ENCODE measurements at places on chromosomes 3 and 15.

GRCh38 chr3:183548262-183548769 is 7.2 kb downstream of the KLHL6 start:
- DNase-seq: no peak

DNA sequence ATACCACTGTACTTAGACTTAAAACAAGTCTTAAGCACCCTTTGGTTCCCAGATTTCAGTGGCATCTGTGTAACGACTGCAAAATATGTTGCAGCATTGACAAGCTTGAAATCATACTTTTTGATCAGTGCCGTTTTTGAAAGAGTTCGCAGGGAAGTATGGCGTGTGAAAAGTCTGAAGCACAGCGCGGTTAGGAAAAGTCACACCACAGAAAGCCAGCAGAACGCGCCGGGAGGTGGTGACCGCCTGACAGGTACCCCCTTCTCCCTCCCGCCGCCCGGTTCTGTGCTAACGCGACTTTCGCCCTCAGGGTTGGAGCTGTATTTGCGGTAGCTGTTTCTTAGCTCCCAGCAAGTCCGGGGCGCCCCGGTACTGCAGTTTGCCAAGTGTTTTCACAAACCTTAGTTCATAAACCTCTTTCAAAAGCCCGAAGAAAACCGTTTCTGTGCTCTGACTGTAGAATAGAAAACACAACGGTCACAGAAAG is 481 bp upstream of the CRYBG3 start:
- no peak for DNase-seq

DNA sequence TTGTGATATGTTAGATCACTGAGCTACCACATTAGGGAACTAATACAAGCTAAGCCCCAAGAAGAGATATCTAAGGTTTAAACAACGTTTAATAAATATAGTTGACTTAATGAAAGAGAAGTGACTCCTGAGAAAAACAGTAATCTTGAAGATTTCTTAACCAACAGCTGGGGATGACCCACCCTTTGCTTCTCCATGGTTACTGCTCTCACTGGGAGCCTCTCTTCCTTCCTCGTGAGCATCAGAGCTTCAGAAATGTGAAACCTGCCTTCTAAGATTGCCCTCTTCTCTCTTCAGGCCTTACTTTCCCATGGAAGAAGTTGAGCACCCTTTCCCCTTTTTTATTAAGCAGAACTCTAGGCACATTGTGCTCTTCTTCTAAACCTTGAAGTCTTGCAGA is 132.2 kb upstream of the NR2E3 start:
- DNase-seq: no peak

DNA sequence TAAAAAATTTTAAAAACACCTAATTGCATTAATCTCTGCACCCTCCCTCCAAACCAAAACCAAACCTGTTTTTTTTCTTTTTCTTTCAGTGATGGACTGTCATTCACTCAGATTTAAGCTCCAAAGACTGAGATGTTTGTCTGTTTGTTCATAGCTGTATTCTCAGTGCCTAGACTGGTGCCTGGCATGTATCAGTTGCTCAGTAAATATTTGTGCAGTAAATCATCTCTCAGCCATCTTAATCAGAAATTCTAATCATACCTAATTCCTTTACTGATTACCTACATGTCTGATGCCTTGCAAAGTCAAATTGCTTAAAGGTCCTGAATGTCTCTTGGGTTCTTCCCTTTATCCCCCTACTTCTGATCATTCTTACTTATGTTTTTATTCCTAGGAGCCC is 138.8 kb downstream of the ZNF609 start:
- no peak for DNase-seq

DNA sequence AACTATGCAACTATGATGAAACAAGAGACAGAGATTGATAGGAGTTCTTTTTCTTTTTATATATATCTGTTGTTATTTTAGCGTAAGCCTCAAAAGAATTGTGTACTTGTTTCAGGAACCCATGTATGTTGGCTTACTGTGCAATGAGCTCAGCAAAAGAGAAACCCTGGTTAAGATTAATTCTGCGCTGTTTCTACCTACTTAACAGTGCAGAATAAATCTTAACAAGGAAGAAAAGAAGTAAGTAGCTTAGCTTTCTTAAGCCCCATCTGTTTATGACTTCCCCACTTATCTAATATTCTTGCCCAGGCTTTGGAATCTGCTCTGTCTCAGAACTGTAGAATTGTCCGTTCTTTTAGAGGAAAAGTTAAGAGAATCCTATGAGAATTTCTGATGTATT is 27.4 kb downstream of the ECT2 start:
- DNase-seq: no peak

GRCh38 chr15:52463638-52464037 is 65.0 kb downstream of the MYO5A start:
- DNase-seq: no peak

DNA sequence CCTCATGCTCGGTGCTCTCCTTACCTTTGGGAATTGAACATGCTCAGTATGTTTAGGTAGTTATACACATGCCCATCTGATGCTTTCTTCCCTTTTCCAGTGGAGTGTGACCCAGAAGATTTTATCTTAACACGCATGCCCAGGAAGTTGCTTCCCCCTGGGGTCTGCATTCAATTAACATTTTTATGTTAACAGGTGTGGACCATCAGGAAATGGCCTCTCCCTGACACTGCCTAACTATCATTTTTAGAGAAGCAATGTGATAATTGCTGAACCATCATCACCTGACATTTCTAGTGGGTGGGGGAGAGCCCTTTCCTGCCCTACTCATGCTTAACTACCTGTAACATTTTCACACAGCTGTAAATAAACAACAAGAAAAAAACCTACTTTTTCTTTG is 55.1 kb upstream of the TGFBR2 start:
- no peak for DNase-seq

GRCh38 chr3:116316771-116317170 is 128.5 kb downstream of the LSAMP start:
- no peak for DNase-seq

GRCh38 chr15:71091601-71092000 is 23.7 kb upstream of the THSD4 start:
- no peak for DNase-seq

GRCh38 chr3:49260806-49261324 is 16.2 kb downstream of the C3orf62 start:
- DNase-seq: no peak

DNA sequence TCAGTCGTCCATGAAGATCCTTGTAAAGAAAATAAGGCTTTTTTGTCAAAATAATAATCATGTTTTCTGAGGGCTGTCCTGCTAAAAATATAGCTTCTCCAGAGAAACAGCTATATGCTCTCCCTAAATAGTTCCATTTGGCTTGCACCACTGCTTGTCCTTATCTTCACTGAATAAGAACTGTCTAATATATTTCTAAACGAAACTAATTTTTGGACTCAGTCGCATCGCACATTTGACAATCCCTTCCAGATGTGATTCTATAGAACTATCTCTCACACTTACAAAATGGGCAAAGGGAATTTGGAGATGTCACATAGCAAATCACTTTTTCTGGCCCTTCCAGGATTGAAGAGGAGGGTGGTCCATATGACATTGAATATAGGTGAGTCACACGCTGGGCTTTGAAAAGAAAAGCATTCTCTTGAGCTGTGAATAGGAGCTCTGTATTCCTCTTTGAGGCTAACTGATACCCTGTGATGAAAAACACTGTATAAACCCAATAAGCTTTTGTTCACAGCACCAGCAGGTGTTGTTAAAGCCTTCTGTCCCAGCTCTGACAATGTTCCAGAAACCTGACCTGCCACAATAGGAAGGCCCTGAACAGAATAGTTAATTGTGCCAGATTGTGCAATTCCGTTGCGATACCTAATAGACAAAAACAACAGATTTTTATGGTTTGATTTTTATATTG is 1144.2 kb downstream of the ROBO2 start:
- no peak for DNase-seq

GRCh38 chr3:114299421-114299820 is 5.6 kb downstream of the TIGIT start:
- DNase-seq: no peak

DNA sequence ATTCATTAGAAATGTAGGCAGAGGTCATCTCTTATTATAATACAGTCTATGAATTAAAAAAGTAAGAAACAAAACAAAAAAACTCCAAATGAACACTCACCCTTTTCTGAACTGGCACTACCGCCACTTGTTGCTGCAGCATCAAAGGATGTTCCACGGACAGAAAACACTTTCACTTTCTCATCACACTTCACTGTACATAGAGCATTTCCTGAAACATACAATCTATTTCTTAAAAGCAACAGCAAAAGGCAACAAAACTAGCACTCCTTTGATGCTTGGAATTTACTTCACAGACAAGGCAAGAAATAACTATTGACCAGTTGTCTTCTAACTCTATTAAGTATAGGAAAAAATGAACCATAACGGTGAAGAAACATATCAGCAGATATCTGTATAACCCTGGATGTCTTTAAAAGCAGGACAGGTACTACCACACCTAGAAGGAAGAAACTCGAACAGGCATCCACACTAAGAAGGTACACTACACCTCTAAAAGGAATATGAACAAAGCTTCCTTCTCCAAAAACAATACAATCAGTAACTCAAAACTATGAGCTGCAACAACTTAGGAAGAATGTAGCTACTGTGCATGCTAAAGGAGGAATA is 24.9 kb downstream of the ETFA start:
- no peak for DNase-seq

- DNase-seq: no peak
Observed at GRCh38 chr15:38406436-38406835, 47.5 kb upstream of the FAM98B start.

DNA sequence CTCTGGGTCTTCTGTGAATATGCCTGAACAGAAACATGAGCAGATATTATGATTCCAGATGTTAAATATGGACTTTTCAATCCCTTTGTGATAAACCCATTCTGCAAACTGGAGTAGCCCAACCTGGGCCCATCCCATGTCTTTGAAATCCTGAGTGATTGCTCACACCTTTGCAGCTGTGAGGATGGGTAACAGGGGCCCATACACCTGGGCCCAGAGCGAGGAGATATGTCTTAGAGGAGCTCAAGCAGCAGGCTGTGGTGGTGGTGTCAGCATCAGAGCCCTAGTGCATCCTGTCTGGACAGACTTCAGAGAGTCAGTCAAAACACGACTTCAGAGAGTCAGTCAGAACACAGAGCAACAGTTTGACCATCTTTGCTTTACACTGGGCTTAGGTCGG is 64.9 kb upstream of the LIMD1 start:
- no peak for DNase-seq

DNA sequence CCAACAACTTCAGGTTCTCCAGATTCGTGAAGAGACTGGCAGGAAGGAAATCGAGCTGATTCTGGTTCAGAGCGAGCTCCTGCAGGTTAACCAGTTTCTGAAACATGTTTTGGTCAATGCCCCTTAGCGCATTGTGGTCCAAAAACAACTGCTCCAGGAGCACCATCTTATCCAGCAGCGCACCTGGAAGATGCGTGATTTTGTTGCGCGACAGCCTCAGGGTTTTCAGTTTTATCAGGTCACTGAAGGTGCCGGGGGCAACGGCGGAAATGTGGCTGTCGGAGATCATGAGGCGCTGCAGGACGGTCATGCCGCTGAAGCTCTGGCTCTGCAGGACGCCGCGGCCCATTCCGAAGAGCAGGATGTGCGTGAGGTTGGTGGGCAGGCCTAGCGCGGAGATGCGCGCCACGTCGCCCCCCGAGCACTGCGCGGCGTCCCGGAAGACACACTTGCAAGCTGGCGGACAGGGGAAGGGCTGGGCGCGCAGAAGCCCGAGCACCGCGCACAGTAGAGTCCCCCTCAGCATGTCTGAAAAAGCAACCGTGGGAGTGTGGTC is 1.2 kb downstream of the GP5 start:
- DNase-seq: no peak

GRCh38 chr3:153162513-153163392 is 727 bp downstream of the RAP2B start:
- DNase-seq: no peak

GRCh38 chr3:52710512-52710911 is 4.6 kb downstream of the SPCS1 start:
- no peak for DNase-seq

DNA sequence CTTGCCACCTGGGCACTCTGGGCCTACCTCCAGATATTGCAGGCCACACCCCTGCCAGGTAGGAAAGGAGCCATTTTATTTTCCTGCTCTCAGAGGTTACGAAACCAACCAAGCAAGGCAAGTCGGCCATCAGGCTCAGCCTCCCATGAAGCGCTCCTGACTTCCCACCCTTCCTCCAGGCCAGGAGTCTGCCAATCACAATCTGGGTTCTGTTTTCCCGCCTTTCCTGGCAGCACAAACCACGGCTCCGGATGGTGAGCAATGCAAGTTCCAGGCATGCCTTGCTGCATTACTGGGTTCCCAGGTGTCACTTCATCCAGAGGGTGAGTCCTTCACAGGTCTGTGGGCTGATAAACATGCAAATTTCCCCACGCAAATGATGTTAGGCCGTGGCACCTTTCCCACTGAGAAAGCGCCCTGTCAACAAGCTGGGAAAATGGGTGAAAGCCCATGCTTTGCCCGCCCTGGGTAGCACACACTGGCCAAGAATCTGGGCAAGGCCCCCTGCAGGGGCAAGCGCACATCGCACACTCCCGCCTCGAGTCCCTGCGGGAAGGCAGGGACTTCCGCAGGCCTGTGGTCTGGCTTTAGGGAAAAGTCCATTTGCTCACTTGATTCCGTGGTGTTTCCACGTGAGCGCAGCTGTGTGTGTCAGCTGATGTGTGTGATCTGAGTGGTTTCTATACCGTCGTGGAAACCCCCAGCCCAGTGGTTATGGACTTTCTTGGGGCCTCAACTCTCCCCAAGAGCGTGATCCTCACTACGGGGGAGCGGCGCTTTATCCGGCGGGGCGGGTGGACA is 61.6 kb upstream of the RYK start:
- DNase-seq: no peak

DNA sequence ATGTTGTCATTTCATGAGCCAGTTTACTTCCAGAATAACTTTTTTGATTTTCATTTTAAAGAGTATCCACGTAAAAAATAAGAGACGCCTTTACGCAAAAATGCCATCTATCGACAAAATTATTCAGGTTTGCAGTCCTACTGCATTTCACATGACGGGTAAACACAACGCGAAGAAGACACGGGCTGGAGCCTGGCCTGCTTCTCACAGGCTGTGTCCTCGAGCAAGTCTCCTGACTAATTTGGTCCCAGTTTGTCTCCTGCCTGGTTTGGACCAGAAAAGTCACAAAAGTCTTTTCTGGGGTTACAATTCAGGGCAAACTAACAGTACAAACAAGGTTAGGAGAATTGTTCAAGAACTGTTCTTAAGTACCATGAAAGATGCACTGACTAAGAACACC is 51.7 kb downstream of the CHSY1 start:
- no peak for DNase-seq

DNA sequence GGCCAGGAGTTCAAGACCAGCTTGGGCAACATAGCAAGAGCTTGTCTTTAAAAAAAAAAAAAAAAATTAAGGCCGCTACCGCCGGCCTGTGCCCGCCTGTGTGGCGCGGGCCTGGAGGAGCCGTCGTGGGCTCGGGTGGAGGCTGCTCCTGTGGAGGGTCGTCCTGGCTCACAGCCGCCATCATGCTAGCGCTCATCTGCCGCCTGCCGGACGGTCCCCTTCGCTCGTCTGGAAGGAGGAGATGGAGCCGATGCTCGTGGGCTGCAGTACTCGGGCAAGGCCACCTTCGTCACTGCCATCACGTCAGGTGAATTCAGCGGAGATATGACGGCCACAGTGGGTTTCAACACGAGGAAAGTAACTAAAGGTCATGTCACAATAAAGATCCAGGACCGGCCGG is 37.4 kb downstream of the TFRC start:
- DNase-seq: no peak
